Stimulated activated naive CD4-positive, alpha-beta T cell treated with Interleukin-2 at 50 U/mL for 16 hours (primary cell): ENCODE measurements at places on chromosomes 7 and 10.

DNA sequence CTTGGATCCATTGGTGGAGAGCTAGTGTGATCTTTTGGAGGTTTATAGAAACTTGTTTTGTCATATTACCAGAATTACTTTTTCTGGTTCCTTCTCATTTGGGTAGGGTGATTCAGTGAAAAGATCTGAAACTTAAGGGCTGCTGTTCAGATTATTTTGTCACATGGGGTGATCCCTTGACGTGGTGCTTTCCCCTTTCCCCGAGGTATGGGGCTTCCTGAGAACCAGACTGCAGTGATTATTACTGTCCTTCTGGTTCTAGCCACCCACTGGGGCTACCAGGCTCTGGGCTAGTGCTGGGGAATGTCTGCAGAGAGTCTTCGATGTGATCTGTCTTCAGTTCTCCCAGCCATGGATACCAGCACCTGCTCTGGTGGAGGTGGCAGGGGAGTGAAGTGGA, 1030.0 kb downstream of the GRM8 start:
- DNase-seq: no peak

- DNase-seq: no peak
These were observed 51.3 kb downstream of the TSPAN12 start for GRCh38 chr7:120806669-120807068.

GRCh38 chr7:100013328-100013676, 2.1 kb upstream of the ZKSCAN1 start:
- no peak for DNase-seq

GRCh38 chr10:15280462-15280861, 90.6 kb downstream of the FAM171A1 start:
- DNase-seq: no peak

DNA sequence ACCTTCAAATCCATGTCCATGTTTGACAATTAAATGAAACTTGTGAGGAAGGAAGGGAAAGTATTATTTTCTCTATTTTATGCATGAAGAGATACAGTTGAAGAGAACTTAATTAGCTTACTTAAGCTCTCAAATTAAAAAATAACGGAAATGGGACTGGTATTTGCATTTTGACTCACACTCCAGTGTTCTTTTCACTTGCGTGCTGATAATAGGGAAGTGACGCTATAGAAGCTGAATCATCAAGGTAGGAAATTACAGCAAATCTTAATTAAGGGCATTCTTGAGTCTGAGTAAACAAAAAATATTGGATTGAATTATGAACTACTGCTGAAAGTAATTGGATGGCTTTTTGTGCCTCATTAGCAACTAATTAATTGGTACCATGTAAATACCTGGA, 44.0 kb upstream of the NPVF start:
- DNase-seq: no peak

DNA sequence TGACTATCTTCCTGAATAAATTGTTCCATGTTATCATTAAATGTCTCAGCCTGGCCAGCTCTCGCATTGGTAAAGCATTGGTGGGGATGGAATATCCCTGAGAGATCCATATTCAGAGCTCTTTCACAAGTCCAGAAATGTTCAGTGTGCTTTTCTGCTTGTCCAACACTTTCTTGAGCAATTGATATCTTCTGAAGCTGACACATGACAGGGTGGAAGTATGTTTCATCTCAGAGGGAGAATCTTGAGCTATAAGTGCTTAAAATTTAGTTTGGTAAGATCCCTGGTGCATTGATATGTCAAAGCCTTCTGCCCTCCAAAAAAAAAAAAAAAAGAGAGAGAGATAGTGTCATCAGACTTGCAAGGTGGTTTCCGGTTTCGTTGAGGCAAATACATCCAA, 7.4 kb downstream of the IFIT3 start:
- DNase-seq: no peak

GRCh38 chr7:138595454-138595853, 105.7 kb downstream of the SVOPL start:
- no peak for DNase-seq

DNA sequence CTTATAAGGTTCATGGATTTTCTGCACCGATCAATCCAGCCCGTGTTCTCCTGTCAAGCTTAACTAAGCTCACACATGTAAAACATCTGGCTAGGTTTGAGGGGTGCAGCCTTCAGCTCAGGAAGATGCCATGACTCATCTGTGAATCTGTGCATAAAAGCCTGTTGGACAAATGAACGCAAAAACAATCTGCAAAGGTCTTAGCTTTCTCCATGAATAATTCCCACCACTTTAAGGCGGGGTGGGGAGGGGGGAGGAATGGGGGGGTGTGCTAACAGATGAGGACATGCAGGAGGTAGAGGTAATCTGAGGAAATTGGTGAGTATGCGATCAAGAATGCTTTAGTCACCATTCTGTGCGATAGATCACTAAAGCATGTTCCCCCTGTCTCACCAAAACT, 4.8 kb downstream of the DOCK4 start:
- DNase-seq: no peak

DNA sequence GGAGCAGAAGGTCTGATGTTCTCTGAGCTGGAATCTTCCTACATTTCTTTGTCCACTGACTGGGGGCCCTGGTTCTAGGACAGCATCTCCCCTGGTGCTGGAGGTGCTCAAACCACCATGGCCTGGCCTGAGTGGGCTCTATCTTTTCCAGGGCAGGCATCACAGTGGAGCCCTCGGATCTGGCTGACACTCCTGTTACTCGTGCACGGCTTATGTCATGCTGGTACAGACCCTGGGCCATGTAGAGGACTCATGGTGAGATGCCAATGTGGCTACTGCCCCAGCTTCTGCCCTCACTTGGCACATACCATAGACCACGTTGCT, 96.0 kb downstream of the HIPK2 start:
- no peak for DNase-seq

GRCh38 chr10:36564433-36564832, 561.0 kb upstream of the ANKRD30A start:
- no peak for DNase-seq

DNA sequence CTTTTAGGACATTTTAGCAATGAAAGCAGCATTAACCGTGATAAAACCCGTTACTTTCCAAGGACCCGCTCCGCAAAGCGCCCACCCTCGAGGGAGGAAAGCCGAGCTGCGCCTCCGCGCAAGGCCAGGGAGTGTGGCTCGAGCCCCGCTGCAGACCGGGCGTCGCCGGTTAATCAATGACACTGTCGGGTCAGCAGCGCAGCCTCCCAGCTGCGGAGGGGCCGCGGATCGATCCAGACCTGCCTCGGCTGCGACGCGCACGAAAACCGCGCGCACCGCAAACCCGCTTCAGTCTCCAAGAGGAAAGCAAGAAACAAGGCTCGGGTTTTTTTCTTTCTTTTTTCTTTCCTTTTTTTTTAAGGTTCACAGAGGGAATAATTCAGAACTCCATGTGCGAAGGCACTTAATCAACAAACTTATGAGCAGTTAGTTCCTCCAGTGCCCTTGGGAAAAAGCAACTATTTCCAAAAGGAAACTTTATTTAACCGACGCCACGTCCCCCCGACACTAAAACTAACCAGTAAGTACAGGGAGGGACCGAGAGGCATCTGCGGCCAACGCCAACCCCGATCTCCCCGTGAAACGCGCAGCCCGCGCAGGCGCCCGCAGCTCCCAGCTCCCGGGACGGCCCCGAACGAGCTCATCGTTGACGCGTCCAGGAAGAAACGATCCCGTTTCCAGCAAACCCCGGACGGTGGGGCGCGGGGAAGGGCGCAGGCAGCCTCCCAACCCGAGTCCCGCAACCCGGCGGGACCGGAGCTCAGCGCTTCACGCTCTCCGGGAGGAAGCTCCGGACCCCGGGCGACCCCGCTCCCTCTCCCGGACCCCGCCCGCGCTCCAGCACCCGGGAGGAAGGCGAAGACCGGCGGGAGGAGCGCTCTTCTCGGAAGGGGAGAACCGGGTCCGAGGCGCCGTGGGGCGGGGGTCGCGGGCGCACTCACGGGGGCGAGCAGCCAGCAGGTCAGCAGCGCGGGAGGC, 598 bp downstream of the VIPR2 start:
- DNase-seq: no peak

- DNase-seq: no peak
These were observed 99.2 kb upstream of the PDLIM1 start for GRCh38 chr10:95389982-95390381.

DNA sequence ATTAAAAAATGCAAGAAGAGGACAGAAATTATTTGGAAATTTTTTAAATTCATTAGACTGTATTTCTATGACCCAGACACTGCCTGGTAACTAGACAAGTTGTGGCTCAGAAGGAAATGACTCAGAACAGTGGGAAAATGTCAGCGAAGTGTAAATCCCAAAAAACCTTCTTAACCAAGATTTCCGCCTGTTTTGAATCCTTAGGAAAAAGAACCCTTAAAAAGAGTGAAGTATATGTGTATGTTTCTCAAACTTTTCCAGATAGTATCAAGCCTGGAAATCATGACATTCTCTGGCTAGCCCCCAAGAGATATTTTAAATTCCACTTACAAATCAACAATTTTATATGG, 42.7 kb upstream of the PLXNA4 start:
- no peak for DNase-seq

DNA sequence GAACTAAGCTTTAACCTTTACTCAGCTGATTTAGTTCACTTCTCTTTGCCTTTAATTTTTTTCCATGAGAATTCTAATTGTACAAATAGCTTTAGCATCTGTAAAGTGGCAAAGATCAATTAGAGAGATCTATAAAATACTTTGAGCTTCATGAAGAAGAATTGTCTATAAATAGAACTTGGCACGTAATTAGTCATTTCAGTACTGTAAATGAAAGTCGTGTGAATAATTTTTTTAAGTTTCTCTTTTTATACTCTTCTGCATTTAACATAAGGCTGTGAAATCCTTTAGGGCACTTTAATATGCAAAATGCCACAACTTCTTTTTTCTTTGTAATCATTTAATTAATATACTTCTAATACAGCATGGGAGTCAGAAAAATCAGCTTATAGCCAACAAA, 177.8 kb downstream of the CSTF2T start:
- no peak for DNase-seq

GRCh38 chr7:88278881-88279280, 27.8 kb downstream of the STEAP4 start:
- DNase-seq: no peak

DNA sequence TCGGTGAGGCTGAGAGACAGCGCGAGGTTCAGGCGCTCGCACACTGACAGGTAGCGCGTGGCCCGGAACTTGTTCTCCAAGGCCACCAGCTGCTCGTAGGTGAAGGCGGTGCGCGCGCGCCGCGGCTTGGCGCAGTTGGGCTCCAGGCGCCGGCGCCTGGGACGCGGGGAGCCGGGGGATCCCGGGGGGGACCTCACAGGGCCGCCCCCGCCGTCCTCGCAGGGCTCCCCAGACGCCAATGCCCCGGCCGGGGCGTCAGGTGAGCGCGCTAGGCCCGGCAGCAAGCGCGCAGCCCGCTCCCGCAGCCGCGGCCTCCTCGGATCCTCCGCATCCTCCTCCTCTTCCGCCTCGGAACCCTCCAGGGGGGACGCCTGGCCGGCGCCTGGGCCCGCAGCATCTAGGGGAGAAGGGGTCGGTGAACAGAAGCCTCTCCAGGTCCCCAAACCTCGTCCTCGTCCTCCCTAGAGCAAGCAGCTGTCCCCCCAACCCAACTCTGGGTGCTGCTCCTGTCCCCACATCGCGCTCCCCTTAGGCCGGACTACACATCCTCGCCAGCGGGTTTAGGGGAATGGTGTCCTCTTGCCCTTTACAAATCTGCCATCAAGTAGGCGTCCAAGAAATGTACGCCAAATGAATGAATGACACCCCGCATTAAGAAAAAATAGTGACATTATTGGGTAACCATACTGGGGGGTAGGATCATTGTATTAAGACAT, 1.9 kb downstream of the NKX1-2 start:
- no peak for DNase-seq

DNA sequence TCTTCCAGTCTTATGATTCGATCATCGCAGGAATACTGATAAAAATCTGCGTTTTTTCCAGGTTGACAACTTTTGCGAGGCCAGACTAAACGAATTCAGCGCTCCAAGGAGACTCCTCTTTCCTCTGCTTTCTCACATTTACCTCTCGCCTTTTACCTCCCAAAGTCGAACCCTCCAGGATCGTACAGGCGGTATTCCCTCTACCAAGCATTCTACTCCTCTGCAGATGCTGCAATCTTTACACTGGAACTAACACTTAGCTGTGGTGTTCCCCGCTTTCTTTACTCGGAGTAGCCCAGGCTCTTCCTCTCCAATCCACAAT, 449 bp downstream of the NUDT5 start:
- no peak for DNase-seq

- DNase-seq: no peak
These were observed 91.3 kb upstream of the PRKG1 start for GRCh38 chr10:50982989-50983388.

GRCh38 chr7:130734815-130735716, 1.1 kb upstream of the KLF14 start:
- DNase-seq: no peak

GRCh38 chr10:124109261-124109660, 15.9 kb upstream of the CHST15 start:
- DNase-seq: no peak
